ENCODE measurements at places on chromosomes 12 and 14.

DNA sequence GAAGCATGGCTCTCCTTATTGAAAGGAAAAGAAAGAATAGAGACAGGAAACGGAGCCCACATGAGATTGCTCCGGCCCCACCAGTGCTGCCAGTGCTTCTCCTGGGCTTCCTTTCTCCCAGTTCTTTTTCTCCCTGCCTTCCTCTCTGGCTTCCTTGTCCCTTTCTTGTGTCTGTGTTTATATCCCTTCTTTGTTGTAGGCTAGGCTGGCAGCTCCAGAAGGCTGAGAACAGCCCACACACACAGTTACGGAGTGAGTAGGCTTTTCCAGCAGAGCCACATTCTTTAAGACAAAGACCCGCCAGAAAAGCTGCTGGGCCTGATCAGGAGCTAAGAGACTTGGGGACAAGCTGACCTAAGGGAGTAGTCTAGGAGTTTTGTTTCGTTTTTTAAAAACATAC, 13.0 kb downstream of the CIPC start:
- DNase-seq: no peak

GRCh38 chr12:3869865-3870264, 3.3 kb downstream of the PARP11 start:
- no peak for DNase-seq

GRCh38 chr12:47901063-47901717, 3.6 kb downstream of the VDR start:
- DNase-seq: no peak

DNA sequence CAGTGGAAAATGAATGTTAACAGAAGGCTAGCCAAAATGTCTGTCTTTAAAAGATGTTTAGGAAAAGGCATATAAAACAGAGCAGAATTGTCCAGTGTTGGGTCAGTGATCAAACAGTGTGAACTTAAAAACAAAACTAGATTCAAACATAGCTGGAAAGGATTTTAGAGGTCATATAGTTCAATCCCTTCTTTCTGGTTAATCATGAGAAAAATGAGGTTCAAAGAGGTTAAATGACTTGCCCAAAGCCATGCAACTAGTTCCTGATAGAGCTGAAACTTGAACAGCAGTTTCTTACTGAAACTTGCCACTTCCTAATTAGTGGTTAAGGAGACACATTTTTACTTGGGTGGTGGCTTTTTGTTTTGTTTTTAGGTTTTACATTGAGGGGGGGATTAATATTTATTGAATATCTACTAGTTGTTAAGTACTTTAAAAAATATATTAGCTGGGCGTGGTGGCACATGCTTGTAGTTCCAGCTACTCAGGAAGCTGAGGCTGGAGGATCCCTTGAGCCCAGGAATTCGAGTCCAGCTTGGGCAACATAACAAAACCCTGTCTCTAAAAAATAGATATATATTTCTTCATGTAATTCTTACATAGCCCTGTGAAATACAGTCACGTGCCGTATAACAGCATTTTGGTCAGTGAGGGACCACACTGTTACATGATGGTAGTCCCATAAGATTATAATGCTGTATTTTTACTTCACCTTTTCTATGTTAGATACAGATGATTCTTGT, 20.4 kb downstream of the ACVR1B start:
- DNase-seq: no peak

DNA sequence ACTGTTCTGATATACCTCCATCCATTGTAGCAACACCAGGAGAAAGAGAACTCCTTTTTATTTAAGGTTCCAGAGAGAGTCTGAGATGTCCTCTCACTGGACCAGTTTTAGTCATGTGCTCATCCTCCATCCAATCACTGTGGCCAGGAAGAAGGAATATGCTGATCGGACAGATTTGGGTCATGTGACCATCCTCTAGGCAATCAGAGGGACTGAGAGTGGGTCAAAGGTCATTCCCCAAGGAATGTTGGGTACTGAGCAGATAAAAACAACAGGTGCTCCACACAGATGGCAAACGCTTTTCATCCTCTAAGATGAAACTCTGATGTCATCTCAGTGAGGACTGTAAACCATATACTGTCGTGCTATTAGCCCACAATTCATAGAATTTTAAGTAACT, 28.8 kb upstream of the RPH3A start:
- DNase-seq: no peak

DNA sequence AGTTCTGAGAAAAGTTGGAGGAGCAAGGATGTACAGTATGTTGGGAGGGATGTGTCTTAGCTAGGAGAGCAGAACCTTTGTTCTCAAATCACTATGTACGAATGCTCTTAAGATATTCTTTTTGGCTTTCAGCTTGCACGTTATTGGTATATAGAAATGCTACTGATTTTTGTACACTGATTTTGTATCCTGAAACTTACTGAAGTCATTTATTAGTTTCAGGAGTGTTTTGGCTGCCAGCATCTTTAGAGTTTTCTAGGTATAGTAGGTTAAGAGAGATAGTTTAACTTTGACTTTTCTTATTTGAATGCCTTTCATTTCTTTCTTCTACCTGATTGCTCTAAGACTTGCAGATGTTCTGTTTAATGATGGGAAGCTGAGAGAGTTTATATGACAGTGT, 442.8 kb upstream of the FBXO33 start:
- DNase-seq: no peak

- DNase-seq: no peak
Measured at GRCh38 chr12:57983146-57983857, 41.9 kb downstream of the ATP23 start.

All from urothelium cell line (cell line).